ENCODE measurements at places on chromosomes 12 and 14. TPM values are rescaled to one million over a fixed set of nuclear protein-coding genes. Genes with fewer than 3 reads are reported as not detected.

GALNT9 gene
- 0.71 TPM for total RNA-seq

AMHR2 gene
- total RNA-seq: not detected

- no peak for DNase-seq
These were observed 198.0 kb downstream of the ADGRD1 start for GRCh38 chr12:131151558-131152345.

- DNase-seq: peak; percentile 51
These were observed 65.3 kb downstream of the FOXN3 start for GRCh38 chr14:89351516-89352404.

DNA sequence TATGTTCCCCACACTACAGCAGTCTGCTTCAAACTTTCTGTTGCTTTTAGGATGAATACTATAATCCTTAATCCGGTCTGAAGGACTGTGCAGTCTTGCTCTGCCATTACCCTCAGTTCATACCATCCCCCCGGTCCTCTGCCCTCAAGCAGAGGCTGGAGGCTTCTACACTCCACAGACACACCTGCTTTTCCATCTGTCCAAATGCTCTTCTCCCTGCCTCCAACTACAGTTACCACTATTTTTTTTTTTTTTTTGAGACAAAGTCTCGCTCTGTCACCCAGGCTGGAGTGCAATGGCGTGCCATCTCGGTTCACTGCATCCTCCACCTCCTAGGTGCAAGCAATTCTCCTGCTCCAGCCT lies 19.3 kb upstream of the KCNH3 start:
- no peak for DNase-seq

GRCh38 chr14:101857226-101857625 lies 95.7 kb downstream of the PPP2R5C start:
- no peak for DNase-seq

- peak; percentile 58 for DNase-seq
These were observed 28.2 kb downstream of the WBP11 start for GRCh38 chr12:14774906-14775635.
